Calu3 (cell line): ENCODE measurements at places on chromosomes 3 and 15.

- DNase-seq = no peak
Observed at GRCh38 chr15:86178845-86179244, 99.2 kb downstream of the AGBL1 start.

DNA sequence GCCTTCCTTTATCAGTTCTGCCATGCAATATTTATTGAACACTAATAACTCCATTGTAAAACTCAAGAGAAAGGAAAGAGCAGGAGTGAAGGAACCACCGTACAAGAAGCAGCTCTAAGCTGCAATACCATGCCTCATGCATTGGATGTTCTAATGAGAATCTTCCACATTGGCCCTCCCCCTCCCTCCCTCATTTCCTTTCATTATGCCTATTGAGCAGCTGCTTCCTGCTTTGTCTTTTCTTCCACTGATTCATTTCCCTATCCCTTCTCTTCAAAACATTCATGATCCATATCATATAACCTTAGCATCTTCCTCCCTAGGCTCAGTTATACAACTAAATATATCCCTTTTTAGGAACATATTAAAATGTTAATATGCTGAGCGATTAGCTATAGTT is 698.7 kb upstream of the GOLIM4 start:
- DNase-seq = no peak

- DNase-seq = no peak
Observed at GRCh38 chr3:157692468-157692867, 189.3 kb upstream of the VEPH1 start.

- DNase-seq = no peak
Observed at GRCh38 chr15:44317423-44318058, 29.0 kb downstream of the GOLM2 start.

GRCh38 chr15:66172324-66172980 is 81.1 kb downstream of the MEGF11 start:
- DNase-seq = no peak

- DNase-seq = no peak
Observed at GRCh38 chr15:81007428-81008064, 6.8 kb downstream of the TLNRD1 start.

- DNase-seq = no peak
Observed at GRCh38 chr15:63968700-63969099, 77.6 kb downstream of the DAPK2 start.

- peak; percentile 62 for DNase-seq
Observed at GRCh38 chr3:182259579-182259978, 533.7 kb upstream of the ATP11B start.

- DNase-seq = no peak
Observed at GRCh38 chr15:23877502-23878412, 190.7 kb upstream of the NDN start.

GRCh38 chr3:24004171-24004938 is 59.3 kb downstream of the NR1D2 start:
- DNase-seq = no peak

GRCh38 chr3:88773766-88774165 is 333.7 kb upstream of the EPHA3 start:
- no peak for DNase-seq
